ENCODE measurements at places on chromosomes 6 and 20.

- DNase-seq = no peak
Observed at GRCh38 chr20:47432834-47433210, 68.9 kb upstream of the NCOA3 start.

DNA sequence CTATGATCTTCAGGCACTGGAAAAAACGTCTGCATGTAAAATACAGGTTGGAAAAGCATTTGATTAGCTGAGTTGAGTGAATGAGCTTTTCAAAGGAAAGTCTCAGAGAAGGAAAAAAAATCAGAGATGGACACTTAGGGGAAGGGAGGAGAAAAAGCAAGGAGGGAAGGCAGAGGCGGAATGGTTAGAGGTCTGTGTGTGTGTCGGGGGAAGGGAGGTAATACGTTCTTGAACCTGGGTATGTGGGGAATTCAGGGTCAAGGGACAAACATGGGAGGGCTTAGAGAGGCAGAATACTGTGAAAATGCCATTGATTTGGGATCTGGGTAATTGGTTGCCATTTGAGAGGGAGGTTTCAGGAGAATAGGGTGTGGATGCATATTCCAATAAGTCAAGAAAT is 5.1 kb downstream of the PRRT1 start:
- no peak for DNase-seq

GRCh38 chr20:17941087-17941825 is 27.3 kb downstream of the SNX5 start:
- DNase-seq = no peak

DNA sequence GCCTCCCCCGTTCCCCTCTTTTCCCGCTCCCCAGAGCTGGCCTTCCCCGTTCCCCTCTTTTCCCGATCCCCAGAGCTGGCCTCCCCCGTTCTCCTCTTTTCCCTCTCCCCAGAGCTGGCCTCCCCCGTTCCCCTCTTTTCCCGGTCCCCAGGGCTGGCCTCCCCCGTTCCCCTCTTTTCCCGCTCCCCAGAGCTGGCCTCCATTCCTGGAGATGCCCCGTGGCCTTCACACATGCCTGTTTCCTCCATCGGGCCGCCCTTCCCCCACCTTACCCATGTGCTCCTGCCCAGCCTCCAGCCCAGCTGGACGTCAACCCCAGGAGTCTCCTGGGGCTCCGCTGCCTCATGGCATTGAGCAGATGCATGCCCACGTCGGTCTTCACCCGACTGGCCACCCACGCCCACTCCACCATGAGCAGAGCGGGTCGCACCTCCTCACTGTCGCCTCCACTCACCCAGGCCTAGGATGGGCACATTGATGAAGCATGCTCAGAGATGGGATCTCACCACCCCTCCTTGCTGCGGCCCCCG is 8.3 kb downstream of the SS18L1 start:
- DNase-seq = no peak

DNA sequence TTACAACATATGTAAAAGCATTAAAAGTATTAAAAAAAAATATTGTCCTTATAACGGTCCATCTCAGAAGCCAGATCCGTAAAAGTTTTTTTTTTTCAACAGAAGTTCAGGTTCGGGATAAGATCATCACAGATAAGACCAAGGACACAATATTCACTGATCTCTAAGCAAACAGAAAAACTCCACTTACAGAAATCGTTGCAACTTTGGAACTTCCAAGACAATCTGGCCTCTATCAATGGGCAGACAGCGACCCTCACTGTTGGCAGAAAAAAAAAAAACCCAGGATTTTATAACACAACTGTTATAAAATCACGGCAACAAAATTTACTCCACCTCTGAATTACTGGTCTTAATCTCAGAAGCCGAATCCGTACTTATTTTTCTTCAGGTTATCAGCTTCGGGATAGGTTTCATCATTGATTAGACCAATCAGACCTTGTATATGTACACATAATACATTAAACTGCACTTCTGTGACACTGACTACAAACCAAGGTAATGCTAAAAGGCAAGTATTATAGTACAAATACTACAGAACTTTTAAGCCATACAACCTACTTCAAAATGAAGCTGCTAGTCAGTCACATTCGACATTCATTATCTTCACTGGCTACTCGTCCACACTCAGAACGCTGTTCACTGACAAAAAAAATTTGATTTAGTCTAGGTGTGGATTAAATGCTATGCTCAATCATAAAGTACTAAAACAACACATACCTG is 34.7 kb upstream of the SYNCRIP start:
- no peak for DNase-seq

DNA sequence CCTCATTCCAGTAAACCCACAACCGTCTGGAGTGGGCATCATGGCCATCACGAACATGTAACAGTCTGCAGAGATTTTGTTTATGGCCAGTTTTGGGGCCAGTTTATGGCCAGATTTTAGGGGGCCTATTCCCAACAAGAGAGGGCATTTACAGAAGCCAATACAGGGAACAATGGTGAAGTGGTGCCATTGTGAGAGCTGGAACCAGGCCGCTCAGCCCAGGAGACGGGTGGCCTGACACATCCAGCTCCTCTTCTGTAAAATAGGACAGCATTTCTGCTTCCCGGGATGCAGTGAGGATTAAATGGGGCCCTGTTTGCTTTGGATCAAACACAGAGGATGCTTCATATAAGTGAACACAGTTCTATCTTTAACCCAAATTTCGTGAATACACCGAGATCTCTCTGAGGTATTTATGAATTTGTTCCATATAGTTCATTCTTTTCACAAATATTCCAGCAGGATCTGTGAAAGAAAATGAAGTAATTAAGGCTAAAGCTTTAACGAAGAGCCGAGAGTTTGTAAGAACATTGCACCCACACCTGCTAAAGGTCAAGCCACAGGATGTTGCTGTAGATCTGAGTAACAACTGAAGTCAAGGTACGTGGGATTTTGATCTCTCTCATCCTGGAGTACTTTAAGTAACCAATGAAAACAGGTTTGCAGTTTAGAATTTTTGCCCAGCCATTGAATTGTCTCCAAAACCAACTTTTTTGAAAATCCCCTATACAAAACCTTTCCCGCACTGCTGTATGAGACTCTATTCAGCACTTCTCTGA is 14.5 kb upstream of the SIRPG start:
- DNase-seq = no peak

GRCh38 chr6:34908194-34908593 is 19.1 kb downstream of the ANKS1A start:
- no peak for DNase-seq

DNA sequence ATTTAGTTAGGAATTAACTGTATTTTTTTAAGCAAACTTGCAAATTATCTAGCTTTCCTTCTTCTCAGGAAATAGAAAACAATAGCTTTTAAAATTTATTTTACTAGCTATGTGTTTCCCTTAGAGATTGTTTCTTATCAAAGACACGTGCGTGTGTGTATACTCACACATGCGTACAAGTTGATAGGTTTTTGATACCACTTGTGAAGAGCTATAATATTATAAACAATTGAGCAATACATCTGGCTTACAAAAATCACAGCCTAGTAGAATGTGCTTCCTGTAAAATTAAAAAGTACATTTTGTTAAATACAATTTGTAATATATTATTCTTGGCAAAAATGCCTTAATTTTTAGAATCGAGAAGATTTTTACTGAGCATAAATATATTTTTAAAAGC is 33.9 kb downstream of the COL12A1 start:
- no peak for DNase-seq

- DNase-seq = no peak
Observed at GRCh38 chr6:30227763-30228487, 14.7 kb upstream of the TRIM26 start.

DNA sequence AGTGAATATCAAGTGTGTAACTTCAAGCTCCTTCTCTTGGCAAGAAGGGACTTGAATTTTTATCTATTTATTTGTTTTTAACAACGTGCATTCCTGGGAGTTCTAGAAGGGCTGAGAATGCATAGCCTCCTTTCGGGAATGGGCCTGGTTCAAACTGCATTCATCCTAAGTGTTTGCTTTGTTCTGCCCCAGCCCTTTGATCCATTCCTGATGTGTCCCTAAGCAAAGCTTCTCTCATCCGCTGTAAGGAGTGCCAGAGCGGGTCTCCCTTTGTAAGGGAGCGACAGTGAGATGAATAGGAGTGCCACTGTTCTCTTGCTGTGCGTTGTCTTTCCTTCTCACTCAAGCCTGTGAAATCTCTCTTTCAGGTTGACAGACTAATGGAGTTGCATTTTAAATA is 61.0 kb upstream of the VSTM2L start:
- no peak for DNase-seq

DNA sequence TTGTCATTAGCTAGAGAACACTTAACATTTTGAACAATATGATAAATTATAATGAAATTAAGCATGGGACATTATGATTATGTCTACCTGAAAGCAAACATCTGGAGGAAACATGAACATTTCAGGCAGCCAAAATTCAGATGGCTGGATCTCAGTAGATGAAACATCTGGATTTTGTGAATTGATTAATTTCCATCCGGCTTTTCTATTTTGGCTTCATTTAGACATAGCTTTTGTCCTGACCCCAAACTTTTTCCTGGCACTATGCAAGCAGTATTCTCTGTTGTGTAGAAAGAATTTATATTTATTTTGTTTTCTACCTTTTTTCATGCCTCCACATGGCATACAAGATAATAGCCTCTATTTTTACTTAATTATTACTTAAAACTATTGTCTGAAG is 186.3 kb downstream of the OGFRL1 start:
- no peak for DNase-seq

DNA sequence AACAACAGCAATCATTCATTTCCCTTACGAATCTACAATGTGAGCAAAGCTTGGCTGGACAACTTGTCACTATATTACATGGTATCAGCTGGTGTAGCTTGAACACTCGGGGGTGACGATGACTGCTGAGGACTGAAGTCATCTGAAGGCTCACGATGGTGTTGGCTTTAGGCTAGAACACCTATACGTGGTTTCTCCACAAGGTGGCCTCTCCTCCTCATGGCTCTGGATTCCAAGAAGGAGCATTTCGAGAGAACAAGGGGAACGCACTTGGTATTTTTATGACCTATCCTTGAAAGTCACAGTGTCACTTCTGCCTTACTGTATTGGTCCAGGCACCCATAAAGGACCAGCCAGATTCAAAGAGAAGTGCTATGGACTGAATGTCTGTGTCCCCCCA is 37.5 kb upstream of the ADGRF1 start:
- no peak for DNase-seq

GRCh38 chr20:3971145-3971544 is 44.2 kb downstream of the RNF24 start:
- DNase-seq = no peak

DNA sequence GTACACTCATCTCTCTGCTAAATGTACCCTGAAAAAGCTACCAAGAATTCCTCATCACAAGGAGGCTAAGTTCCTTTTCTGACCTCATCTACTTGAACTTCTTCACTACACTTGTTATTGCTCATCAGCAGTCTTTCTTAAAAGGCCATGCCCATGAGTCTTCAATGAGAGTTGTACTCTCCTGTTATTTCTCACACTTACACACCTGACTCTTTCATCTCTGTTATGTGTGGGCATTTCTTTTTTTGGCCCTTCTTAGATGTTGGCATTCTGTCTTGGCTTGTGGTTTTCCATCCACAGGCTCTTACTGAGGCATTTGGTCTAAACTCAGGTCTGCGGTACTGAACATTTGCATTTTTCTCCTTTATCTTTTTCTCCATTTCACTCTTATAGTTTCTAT is 10.7 kb upstream of the SLC17A1 start:
- DNase-seq = no peak

DNA sequence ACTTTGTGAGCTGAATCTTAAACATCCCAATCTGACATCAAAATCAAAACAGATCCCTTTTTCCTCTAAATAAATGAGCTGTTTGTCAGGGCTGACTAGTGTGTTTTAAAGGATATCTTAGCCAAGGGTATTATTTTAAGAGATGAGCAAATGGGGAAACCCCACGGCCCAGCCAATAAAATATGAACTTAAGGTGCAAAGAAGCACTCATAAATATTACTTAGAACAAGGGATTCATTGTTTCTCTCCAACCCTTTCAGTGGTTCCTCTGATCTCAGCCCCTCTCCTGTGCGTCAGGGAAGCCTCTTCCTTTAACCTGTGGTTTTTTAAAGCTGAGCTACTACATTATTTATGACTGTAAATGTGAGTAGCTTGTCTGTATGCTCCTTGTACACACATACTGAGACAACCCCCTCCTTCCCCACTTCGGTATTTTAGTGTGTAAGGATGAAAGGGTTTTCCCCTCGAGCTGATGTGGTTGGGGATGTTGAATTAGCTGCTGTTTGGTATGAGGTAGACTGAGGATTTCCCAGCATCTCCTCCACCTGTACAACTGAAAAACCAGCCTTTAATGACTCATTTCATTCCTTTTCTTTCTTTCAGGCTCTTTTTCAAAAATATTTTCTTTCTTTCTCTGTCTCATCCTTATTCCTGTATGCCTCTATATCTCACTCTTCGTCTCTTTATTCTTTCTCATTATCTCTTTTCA is 6.5 kb downstream of the BMP5 start:
- no peak for DNase-seq

DNA sequence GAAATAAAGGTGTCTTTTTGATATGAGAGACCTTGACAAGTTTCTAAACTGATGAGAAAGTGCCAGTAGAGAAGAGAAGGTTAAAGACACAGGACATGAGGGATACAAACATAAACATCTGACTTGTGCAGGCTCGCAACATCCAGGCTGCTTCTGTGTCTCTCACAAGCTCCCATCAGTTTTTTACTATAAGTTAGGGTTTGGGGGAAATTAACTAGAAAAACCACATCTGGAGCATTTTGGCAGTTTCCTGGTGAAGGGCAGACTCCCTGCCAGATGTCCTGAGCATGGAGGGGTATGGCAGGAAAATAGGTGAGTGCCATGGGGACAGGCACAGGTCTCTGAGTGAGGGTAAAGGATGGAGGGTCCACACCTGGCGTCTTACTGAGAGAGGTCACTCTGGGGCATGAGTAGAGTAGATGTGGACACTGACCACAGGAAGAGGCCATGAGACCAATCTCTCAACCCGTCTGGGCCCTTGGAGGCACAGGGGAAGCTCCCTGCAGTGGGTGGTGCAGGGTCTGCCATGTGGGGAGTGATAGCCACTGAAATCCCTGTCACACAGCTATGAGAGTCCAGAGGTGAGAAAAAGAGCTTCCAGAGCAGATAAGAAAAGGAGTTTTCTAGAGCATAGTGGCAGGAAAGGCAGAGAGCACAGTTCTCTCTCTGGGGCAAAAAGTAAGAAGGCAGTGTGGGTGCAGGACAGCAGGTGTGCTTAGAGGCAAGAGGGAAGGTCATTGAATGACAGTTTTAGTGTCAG is 193.3 kb upstream of the SYNDIG1 start:
- DNase-seq = no peak

DNA sequence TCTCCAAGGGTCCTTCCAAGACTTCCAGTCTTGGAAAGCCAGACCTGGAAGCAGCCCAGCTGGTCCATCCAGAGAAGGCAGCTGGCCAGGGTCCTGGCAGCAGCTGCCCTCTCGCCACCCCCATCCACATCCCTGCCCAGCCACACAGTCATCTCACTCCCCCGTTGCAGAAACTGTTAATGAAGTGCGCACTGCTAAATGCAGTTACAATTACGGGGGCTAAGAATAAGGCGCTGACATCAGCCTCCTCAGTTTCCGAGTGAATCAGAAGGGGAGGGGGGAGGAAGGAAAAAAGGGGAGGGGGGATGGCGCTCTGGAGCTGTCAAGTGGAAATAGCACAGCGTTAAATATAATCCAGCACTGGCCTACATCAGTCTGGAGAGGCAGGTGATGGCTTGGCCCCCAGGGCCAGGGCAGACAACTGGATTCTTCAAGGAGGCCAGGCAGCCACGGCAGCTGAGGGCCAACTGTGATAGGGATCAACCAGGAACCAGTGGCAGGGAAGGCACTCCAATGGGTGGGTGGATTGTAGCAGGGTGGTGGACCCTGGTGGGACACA is 6.9 kb downstream of the RIMS4 start:
- no peak for DNase-seq
